ENCODE measurements at places on chromosomes 11 and 22.

DNA sequence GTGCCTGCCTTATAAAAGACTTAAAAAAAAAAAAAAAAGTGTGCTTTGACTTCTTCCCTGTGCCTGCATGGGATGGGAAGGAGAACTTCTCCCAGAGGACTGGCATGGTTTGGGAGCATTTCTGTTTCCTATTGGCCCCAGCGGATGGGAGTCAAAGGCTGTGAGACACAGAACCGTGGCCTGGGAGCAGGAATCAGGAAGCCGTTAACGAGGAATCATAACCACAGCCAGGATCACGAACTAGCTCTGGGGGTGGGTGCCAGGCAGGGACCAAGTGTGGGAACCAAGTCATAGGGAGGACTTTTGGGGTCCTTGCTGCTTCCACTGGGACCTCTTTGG is 526 bp downstream of the C1QTNF6 start:
- DNase-seq = no peak

DNA sequence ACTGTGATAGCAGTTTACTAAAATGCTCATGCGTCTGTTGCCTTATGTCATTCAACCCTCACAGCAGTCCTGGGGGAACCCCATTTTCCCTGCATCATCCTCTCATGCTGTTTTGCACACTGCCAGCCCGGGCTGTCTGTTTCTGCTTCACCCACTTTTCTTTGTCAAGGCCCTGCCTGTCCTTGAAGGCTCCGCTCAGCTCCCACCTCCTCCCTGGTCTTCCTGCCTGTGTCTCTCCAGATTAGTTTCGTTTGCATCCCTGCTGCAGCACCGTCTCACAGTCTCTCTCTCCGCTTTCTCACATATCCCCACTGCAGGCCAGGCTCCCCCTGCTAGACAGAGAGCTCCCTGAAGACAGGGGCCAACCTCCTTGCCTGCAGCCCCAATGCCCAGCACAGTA is 29.9 kb downstream of the SERPINH1 start:
- no peak for DNase-seq

DNA sequence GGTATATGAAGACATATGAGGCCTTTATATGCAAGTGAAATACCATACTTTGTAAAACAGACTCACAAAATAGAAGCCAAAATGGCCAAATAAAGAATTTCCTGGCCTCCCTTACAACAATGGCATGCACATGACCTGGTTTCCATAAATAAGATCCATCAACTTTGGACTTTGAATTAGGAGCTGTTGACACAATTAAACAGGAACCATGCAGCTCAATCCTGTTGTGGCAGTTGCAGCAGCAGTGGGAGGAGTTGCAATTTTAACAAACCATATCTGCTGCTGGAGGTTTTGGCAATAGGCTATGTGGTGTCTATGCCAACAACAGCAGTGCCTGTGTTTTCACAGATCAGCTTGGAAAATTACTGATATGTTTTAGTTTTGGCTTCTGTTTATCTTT is 818.6 kb downstream of the FAM181B start:
- no peak for DNase-seq

- no peak for DNase-seq
Measured at GRCh38 chr22:36134182-36134581, 26.4 kb downstream of the APOL3 start.

DNA sequence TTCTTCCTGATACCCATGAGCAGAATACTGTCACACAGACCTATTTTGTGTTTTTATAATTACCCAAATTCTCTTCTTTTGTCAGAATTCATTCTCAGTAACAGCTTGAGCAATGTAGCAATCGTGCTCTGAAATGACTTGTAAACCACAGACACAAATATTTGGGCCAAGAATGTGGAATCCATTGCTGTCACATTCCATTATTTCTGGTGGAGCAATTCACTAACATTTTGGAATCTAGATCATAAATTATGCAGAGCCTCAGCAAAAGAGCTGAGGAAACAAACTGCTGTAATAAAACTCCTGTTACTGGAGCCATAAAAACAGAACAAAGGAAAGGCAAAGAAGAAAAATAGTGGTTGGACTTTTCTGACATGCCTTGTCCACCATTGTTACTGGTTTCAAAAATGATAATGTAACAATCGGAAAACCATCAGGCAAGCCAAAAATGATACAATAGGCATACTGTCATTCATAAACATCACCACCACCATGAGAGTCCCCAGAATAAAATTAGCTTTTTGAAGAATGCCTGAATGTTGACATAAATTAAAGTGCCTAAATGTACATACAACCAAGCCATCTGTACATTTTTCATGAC is 223.4 kb upstream of the PITPNB start:
- no peak for DNase-seq
